ENCODE measurements at places on chromosomes 6 and 20.

DNA sequence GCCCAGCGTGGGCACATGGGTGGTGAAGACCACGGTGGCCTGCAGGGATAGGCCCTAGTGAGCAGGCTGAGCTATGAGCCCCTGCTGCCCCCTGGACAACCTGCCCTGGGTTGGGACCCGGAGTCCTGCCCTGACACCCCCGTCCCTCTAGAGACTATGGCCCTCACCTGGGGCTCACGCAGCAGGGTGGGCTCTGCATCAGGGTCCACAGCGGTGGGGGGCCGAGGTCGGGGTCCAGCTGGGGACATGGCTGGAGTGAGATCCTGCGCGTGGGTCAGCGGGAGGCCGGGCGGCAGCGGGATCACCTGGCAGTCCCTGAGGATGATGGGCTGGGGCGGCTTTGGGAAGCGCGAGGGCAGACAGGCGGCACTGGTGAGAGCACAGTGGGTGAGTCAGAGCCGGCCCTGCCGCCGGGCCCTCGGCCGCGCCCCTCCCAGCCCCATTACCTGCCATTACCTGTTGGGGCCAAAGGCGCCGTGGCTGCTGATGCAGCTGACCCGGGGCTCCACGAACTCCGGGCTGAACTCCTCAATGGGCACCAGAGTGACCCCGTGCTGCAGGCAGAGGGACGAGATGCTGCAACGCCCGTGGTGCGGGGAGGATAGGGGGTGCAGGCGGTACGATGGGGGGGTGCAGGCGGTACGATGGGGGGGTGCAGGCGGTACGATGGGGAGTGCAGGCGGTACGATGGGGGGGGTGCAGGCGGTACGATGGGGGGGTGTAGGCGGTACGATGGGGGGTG lies 27.9 kb downstream of the ADRM1 start:
- DNase-seq = no peak

- DNase-seq = no peak
Measured at GRCh38 chr6:137909533-137909932, 42.5 kb downstream of the TNFAIP3 start.

DNA sequence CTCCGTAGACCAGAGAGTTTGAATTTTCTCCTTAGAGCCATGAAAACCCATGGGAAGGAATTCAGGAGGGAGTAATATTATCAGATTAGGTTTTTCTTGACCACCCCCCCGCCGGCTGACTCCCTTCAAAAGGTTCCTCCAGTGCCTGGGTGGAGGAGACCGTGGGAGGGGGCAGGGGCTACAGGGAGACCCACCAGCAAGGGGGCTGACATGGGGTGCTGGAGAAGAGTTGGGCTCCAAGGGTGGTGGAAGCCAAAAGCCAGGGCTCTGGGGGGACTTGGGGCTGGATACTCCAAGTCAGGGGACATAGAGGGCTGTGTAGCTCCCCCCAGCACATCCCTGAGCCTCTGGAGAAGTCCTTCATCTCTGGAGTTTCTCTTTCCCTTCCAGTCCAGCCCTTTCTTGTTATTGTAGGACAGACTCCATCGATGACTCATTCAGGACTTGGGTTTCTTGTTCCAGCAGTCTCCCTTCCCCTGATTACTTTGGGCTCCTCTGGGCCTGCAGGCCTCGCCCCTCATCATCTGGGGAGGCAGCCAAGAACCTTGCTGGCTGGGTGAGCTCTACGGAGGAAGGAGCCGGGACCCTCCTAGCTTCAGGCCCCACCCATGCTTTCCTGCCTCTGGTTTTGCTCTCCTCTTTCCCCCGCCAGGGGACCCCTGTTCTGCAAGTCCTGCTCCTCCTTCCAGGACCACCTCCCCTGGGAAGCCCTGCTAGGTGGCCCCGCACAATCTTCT lies 10.5 kb upstream of the KIAA1755 start:
- DNase-seq = no peak

- no peak for DNase-seq
Measured at GRCh38 chr6:97066056-97066455, 141.5 kb downstream of the KLHL32 start.

DNA sequence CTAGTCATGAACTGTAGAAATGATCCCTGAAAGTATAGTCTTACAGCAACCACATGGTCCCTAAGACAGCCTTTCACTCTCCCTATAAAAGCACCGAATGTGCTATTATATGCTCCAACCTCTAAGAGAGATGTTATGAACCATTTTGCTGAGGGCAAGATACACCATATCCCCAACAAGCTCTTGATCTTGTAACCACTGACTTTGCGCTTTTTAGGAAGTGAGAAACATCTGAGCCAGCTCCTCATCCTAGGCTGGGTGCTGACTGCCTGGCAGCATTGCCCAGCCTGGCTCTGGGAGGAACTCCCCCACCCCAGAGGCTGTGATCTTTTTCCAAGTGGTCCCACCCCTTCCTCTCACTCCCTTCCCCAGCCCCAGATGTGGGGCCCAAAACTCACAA lies 3.1 kb upstream of the EMILIN3 start:
- DNase-seq = no peak

- no peak for DNase-seq
Measured at GRCh38 chr20:46375771-46376170, 30.6 kb downstream of the ELMO2 start.

GRCh38 chr20:49210101-49210756 lies 9.0 kb upstream of the DDX27 start:
- DNase-seq = no peak

GRCh38 chr20:62742550-62742949 lies 33.9 kb downstream of the NTSR1 start:
- no peak for DNase-seq

DNA sequence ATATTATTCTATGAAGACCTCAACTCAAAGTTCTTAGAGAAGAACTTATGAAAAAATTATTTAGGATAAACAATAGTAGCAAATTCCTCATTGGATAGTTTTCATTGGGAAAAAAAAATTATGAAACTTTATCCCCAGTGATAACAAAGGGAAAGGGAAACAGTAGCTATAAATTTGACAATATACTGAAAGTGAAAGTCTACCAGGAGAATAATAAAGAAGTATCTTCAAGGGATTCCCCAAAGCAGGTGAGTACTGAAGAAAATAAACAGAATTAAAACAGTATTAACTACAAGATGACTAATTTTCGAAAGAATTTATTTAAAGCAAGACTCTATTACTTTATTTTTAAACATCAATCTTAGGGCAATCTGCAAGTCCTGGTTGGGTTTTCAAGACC lies 56.4 kb downstream of the REPS1 start:
- no peak for DNase-seq

GRCh38 chr6:2221726-2222274 lies 23.6 kb downstream of the GMDS start:
- no peak for DNase-seq

GRCh38 chr6:13175759-13176158 lies 152.6 kb downstream of the TBC1D7 start:
- no peak for DNase-seq

DNA sequence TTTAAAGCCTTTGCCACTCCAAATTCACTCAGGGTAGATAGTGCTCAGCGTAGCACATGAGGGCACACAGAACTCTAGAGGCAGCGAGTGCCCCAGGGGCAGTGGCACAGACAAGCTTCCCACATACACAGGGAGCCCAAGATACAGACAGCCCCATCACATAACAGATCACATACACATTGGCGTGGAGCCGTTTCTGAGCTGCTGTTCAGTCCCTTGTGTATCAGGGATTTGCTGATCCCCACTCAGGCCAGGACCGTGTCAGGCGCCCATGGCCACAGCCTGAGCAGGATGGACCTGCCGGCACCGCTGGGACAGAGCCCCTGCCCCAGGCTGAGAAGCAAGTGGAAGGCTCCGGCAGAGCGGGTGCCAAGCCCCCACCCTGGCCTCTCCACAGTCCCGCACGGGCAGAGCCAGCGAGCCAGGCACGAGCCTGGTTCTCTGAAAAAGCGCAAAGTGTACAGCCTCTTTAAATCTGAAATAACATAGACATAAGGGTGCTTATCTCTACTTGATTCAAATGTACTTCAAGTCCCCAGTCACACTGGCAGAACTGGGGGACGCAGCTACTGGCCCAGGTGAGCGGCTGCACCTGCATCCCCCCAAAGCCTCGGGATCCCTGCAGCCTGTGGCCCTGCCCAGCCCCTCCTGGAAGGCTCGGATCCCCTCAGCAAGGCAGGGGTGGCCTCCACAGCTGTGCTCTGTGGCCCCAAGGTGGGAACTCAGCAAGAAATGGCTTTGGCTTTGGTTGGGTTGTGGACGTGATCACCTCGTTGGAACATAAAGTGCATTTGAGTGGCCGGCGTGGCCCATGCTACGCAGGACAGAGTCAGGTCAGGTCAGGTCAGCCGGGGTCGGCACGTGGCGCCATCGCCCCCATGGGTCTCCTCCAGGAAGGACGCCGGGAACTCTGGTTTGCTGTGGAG lies 231.3 kb downstream of the ERMARD start:
- DNase-seq = no peak

GRCh38 chr6:122931916-122932315 lies 64.1 kb upstream of the CLVS2 start:
- no peak for DNase-seq

- DNase-seq = no peak
Measured at GRCh38 chr6:29749668-29750067, 26.4 kb downstream of the HLA-F start.

GRCh38 chr6:138680085-138680484 lies 93.5 kb upstream of the CCDC28A start:
- DNase-seq = no peak

DNA sequence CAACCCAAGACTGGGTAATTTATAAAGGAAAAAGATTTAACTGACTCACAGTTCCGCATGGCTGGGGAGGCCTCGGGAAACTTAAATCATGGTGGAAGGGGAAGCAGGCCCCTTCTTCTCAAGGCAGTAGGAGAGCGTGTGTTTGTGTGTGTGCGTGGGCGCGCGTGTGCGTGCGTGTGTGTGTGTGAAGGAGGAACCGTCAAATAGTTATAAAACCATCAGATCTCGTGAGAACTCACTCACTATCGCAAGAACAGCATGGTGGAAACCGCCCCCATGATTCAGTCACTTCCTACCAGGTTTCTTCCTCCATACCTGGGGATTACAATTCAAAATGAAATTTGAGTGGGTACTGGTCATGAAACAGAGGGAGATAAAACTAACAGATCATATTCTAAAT lies 220.1 kb upstream of the EYS start:
- DNase-seq = no peak

DNA sequence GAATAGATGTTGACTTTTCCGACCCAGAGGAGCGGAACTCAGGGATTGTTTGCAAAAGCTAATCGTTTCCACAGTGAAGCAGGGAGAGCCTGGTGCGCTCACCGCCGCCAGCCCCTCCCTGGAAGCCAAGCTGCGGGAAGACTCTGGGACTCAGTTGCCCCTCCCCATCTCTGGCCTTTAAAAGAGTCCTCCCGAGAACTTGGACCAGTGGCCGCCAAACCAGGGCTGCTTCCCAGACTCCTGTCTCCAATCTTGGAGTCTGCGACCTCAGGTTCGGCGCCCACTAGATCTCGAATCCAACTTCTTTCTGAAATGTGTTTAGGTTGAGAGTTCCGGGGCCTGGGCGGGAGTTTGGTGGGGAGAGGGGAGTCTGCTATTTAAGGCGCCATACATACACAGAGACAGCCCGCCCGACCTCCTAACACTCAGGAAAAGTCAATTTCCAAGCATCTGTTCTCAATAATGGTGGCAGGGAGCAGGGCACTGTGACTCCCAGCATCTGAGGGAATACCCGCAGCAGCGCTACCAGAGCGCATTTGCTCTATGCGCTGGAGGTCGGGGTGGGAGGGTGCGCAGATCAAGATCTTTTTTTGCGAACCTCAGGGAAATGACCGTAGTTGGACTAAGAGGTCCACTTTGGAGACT lies 800 bp upstream of the GRIK2 start:
- DNase-seq = no peak

DNA sequence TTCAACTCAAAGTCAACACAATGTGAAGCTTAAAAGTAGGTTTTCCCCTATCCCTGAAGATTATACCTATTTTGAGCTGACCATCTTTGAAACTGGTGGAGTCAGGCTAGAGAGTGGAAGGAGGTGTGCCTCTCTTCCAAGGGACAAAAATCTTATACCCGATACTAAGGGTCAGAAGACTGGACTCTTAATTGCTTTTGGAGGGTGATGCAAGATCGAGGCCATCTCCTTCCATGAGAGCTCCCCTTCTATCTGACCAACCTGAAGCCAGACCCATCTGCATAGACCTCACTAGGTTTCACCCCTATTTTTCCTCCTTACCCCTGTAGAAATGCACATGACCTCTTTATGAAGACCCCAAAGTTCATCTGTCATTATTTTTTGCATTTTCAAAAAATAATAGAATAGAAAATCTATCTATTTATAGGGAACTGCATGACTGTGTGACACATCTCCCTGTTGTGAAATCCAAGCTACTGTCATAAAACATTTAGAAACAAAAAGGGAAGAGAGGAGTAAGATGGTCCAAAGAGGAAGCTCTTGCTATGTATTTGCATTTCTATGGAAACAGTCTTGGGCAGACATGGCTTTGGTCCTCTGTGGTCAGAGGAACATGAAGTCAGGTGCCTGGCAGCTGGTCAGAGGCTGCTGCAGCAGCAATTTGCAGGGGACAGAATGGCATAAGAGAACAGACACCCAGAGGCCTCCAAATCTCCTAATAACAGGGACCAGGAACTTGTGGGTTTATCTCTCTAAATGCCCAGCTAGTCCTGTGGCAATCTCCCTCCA lies 349.2 kb downstream of the MAFB start:
- DNase-seq = no peak

- DNase-seq = peak; percentile 64
Measured at GRCh38 chr6:7073821-7074525, 33.8 kb upstream of the RREB1 start.

GRCh38 chr20:37504404-37505096 lies 16.5 kb upstream of the NNAT start:
- DNase-seq = no peak

DNA sequence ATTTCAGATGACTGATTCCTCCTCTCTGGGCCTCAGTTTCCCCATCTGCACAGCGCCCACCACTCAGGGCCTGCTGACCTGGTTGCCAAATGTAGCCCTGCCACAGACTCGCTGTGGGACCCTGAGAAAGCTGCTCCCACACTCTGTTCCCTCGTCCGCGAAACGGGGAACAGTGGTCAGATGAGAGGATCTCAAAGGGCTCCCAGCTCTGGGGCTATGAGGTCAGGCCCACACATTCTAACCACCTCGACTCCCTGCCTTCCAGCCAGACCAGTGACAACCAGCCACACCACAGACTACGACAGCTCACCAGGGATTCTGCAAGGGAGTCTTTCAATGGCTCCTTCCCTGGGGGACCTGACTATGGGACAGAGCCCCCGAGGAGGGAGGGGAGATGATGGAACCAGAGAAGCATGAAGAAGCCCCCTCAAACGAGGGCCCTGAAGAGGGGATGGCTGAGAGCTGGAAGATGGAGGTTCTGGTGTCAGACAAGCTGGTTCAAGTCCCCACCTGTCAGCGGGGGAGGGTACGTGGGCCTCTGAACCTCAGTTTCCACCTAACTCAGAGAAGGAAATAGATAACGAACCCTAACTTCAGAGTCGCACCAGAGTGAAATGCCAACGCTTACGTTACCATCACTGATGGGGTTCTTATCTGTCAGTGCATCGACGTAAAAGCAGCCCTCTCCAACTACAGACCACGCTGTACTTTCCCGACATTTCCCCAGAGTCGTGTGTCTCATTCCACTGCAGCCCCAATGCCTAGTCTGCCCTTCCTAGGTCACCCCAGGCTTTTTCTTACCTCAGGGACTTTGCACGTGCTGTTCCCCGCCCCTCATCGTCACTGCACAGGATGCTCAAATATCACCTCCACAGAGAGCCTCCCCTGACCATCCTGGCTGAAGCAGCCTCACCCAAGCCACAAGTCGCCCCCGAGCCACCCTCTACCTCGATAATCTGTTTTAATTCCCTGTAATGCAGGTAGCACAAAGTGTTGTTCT lies 60.5 kb downstream of the PREX1 start:
- no peak for DNase-seq

Measured in activated T-cell treated with anti-CD3 and anti-CD28 coated beads for 24 hours (primary cell).